Natural killer cell treated with Interleukin-12 subunit alpha and Interleukin-12 subunit beta and Interleukin-15 and Interleukin-18, amount 100 ng/mL, for 72 hours (primary cell): ENCODE measurements at places on chromosomes 12 and 14. TPM values are rescaled to one million over a fixed set of nuclear protein-coding genes. Genes with fewer than 3 reads are reported as not detected.

DNA sequence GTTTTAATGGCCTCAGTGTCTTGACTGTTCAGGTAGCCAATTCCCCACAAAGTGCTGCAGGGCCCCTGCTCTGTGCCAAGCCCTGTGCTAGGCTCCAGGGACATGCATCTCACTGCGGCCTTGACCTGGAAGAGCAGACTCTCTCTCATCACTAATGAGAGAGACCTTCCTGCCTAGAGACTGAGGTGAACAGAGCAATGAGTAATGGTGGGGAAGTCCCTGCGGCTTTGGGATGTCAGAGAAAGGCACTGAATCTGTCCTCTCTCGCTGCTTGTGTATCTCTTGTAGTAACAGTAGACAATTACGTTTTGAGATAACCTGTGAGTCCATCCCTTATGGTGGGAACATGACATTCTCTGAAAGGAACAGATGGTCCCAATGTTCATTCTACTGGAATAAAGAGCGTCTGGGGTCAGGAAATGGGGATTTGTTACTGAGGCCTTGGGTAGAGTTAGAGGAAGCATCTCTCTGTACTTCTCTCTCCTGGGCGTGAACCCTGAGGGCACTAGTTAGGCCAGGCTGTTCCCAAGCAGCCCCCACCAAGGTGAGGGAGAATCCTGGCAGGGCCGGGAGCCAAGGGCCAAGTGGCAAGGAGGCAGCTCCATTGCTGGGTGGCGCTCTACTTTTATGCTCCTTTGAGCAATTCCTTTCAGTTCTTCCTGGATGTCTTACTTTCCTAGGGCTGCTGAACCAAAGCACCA lies 13.5 kb downstream of the NFATC4 start:
- no peak for DNase-seq

DNA sequence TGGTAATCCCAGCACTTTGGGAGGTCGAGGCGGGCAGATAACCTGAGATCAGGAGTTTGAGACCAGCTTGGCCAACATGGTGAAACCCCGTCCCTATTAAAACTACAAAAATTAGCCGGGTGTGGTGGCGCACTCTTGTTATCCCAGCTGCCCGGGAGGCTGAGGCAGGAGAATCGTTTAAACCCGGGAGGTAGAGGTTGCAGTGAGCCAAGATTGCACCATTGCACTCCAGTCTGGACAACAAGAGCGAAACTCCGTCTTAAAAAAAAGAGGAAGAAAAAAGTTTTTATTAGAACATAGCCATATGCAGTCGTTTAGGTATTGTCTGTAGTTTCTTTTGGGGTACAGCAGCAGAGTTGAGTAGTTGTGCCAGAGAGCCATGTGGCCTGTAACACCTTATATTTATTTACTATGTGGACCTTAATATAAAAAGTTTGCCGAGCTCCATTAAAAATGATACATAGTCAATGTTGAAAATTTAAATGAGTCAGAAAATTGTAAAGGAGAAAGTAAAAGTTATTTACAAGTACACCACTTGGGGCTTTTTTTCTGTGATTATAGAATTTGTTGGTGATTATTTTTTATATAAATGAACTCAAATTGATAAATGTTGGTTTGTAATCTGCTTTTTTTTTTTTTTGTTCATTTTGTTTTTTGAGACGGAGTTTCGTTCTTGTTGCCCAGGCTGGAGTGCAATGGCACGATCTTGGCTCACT lies 2.2 kb downstream of the ADIPOR2 start:
- DNase-seq: no peak

Gene IFNG-AS1
- 1.8 TPM for total RNA-seq

Gene BCL11B
- total RNA-seq: 12.9 TPM

Gene MYH7
- not detected for total RNA-seq

Gene C12orf54
- not detected for total RNA-seq

DNA sequence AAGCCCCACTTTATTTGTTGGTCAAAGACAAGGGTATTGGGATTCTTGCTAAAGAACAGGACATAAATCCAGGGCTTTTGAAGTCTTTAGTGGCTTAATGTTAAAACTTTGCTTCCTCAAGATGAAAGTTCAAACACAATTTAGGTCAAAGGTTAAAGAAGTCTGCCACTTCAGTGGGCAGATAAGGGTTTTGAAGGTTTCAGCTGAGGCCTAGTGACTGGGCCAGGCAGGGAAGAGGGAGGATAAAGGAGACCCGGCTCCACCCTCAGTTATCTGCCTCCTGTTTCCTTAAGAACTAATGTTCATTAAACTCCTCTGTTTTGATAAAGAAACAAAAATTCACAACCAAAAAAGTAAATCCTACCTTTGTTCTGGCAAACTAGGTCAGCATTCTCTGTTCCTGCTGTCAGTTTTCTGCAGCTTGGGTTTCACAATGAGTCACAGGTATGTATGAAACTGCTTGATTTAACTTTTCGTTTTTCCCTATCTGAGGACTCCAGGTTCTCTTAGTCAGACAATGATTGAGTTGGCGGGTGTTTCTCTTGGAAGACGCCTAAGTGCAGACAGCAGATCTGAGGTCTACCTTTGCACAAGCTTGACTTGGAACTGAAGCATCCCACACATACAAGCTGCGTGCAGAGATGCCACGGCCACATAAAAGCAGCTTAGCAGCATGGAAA lies 208.3 kb downstream of the EXOC5 start:
- DNase-seq: no peak
